ENCODE measurements at places on chromosomes 1 and 21. TPM values are rescaled to one million over a fixed set of nuclear protein-coding genes. Genes with fewer than 3 reads are reported as not detected.

Gene TTC34
- total RNA-seq: 0.44 TPM

Gene ILDR2
- 1.6 TPM for total RNA-seq

Gene MYCL
- 32.2 TPM for total RNA-seq

Gene SPRR4
- not detected for total RNA-seq

Gene MROH9
- total RNA-seq: not detected

Gene JMJD4
- total RNA-seq: 13.6 TPM

Gene CYP4B1
- total RNA-seq: 0.39 TPM

Gene SH2D5
- total RNA-seq: 13.8 TPM

Gene PSRC1
- total RNA-seq: 56.9 TPM

Gene ANGPTL3
- not detected for total RNA-seq

Gene KCNC4
- total RNA-seq: 21.9 TPM

Gene ITLN2
- 7.8 TPM for total RNA-seq

DNA sequence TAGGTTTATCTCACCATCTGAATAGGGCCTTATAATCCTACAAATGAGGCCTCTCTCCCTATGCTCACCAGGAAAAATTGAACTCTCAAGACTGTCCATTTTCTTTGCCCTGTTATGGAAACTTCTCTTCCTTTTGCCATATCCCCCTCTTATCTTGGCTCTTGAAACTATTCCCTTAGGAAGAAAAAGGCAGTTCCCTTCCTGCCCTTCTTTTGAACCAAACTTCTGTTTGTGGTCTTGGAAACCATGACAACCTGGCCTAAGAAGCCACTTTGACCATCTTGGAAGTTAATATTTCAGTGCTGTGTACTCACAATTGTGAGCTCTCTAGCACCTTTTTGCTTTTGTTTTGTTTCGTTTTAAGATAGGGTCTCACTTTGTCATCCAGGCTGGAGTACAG, 40.0 kb downstream of the ATP2B4 start:
- H3K36me3 ChIP-seq: no peaks in the 10 kb centered on the region
- 0 out of 2 replicates have a peak, but pooled peaks cover 4% of the 10 kb centered on the region for H3K27me3 ChIP-seq
- no peak overlapping the region for H3K4me3 ChIP-seq
- H3K27ac ChIP-seq: no peak overlapping the region

- no peaks in the 10 kb centered on the region for H3K36me3 ChIP-seq
- H3K4me1 ChIP-seq: 0 out of 2 replicates have a peak, but pooled peaks cover 4% of the 10 kb centered on the region
Observed at GRCh38 chr1:58966917-58967740, 183.3 kb upstream of the JUN start.

- no peak overlapping the region for H3K4me3 ChIP-seq
- H3K27me3 ChIP-seq: no peaks in the 10 kb centered on the region
- peaks cover 8% of the 10 kb centered on the region for H3K36me3 ChIP-seq
- no peaks in the 10 kb centered on the region for H3K4me1 ChIP-seq
- no peak overlapping the region for H3K27ac ChIP-seq
Observed at GRCh38 chr1:150780510-150780909, 14.9 kb upstream of the CTSS start.

GRCh38 chr1:50666849-50667248, 243.6 kb upstream of the DMRTA2 start:
- H3K4me3 ChIP-seq: no peak overlapping the region
- DNase-seq: no peak
- no peaks in the 10 kb centered on the region for H3K27me3 ChIP-seq

GRCh38 chr1:183604038-183604808, 14.0 kb upstream of the NCF2 start:
- no peaks in the 10 kb centered on the region for H3K36me3 ChIP-seq
- H3K4me1 ChIP-seq: no peaks in the 10 kb centered on the region
- no peaks in the 10 kb centered on the region for H3K27me3 ChIP-seq
- H3K27ac ChIP-seq: peak overlapping the region; percentile 41
- DNase-seq: no peak
- H3K4me3 ChIP-seq: no peak overlapping the region

DNA sequence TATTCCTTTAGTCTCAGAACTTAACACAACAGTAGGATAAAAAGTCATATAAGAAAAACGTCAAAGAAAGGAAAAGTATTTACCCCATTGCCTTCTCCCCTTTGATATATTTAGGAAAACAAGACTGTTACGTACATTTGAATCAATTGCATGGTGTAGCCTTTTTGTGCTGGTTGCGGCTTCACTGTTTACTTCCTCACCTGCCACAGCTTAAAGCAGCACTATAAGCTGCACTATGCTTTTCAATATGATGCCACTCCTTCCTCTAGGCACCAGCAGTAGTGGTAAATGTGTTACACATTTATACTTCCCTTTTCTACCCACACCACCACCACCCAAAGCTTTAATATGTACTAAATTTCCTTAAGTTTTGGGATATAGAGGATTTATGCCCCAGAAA, 111.1 kb downstream of the ATP1B1 start:
- no peak overlapping the region for H3K4me3 ChIP-seq
- no peaks in the 10 kb centered on the region for H3K27me3 ChIP-seq
- H3K27ac ChIP-seq: peak overlapping the region; percentile 17
- H3K36me3 ChIP-seq: no peaks in the 10 kb centered on the region
- H3K4me1 ChIP-seq: peaks cover 27% of the 10 kb centered on the region

GRCh38 chr1:84436876-84437655, 38.8 kb downstream of the DNASE2B start:
- H3K4me1 ChIP-seq: no peaks in the 10 kb centered on the region
- H3K27me3 ChIP-seq: no peaks in the 10 kb centered on the region
- DNase-seq: no peak
- no peaks in the 10 kb centered on the region for H3K36me3 ChIP-seq
- 0 out of 2 replicates have a peak overlapping the region, but pooled peaks have one; percentile 2 for H3K27ac ChIP-seq
- no peak overlapping the region for H3K4me3 ChIP-seq

- H3K36me3 ChIP-seq: no peaks in the 10 kb centered on the region
- no peaks in the 10 kb centered on the region for H3K4me1 ChIP-seq
- H3K27ac ChIP-seq: no peak overlapping the region
Observed at GRCh38 chr1:206925106-206925736, 3.5 kb upstream of the FCMR start.

GRCh38 chr1:207268337-207268736, 53.1 kb upstream of the CD55 start:
- DNase-seq: no peak
- no peaks in the 10 kb centered on the region for H3K36me3 ChIP-seq
- H3K4me1 ChIP-seq: no peaks in the 10 kb centered on the region
- no peak overlapping the region for H3K27ac ChIP-seq
- H3K27me3 ChIP-seq: no peaks in the 10 kb centered on the region

GRCh38 chr1:201561195-201561564, 22.3 kb downstream of the NAV1 start:
- no peak overlapping the region for H3K4me3 ChIP-seq
- peaks cover 9% of the 10 kb centered on the region for H3K27me3 ChIP-seq
- H3K27ac ChIP-seq: no peak overlapping the region
- no peak for DNase-seq

DNA sequence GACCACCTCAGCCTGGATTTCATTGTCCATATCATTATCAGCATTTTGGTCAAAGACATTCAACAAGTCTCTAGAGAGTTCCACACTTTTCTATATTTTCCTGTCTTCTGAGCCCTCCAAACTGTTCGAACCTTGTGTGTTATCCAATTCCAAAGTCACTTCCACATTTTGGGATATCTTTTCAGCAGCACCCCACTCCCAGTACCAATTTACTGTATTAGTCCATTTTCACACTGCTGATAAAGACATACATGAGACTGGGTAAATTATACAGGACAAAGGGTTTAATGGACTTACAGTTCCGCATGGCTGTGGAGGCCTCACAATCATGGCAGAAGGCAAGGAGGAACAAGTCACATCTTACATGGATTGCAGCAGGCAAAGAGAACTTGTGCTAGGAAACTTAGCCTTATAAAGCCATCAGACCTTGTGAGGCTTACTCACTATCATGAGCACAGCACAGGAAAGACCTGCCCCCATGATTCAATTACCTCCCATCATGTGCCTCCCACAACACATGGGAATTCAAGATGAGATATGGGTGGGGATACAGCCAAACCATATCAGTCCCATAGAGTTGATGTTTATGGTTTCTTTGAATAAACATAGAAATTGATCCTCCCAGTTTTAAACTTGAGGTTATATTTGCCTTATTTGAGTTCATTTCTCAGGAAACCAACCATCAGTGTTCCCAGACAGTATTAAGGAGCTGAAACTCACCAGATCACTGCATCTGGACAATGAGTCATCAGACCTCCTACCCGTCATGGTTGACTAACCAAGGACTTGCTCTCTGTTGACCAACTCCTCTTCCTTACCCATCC, 322.7 kb upstream of the DUSP10 start:
- DNase-seq: no peak
- H3K27me3 ChIP-seq: no peaks in the 10 kb centered on the region
- peaks cover 5% of the 10 kb centered on the region for H3K4me1 ChIP-seq
- peaks cover 43% of the 10 kb centered on the region for H3K36me3 ChIP-seq
- H3K27ac ChIP-seq: no peak overlapping the region
- no peak overlapping the region for H3K4me3 ChIP-seq

All from WTC11 (cell line).